ENCODE measurements at places on chromosomes 3 and 15. TPM values are rescaled to one million over a fixed set of nuclear protein-coding genes. Genes with fewer than 3 reads are reported as not detected.
A peak's percentile ranks its signal among the peaks of the same experiment; 100 is the strongest.

- no peak for DNase-seq
These were observed 11.0 kb upstream of the DPH6 start for GRCh38 chr15:35557012-35557411.

DNA sequence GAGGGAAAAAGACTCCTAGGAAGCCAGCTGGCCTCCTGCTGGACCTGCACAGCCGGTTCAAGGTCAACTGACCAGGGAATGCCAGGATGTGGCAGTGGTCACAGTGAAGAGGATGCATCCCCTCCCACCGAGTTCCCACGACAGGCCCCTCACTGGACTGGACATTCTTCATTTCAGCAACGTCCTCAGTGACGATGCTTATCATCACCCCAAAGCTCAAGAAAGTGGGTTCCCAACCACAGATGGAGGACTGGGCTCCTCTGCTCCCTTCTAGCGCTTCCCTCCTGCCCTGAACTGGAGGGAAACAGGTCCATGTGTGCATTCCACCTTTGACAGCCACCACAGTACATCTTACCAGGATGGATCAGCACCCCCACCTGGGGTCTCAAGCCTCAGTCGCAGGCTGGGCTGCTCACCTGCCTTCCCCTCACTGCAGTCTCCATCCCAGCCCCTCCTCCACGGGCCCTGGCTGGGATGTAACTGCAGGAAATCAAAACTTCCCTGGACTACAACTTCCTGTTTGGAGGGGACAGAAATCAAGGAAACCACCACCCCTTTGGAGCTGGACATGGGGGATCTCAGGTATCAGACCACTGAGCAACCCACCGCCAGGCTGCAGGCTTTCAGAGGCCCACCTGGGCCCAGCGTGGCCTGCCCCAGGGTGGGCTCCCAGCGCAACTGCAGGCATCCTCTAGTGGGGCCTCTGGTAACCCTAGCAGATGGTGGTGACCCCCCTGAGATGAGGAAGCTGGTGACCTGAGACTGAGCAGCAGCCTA lies 7.3 kb downstream of the CALML4 start:
- DNase-seq, result no peak

Gene LMOD3
- not detected for total RNA-seq

Gene SLC24A5
- total RNA-seq, result not detected

DNA sequence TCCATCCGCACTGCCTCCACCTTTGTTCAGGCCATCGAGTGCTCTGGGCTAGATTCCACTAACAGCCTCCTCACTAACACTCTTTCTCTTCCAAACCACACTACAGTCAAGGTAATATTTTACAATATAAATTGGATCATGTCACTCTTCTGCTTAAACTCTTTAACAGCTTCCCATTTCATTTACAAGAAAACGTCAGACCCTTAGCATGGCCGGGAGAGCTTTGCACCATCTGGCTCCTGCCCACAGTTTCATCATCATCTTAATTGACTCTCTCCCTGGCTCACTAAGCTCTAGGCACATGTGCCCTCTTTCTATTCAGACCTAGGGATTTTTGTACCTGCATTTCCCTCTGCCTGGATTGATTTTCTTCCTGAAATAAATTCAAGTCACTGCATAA lies 354.7 kb downstream of the FGF12 start:
- peak; percentile 80 for DNase-seq

Gene MFGE8
- total RNA-seq, result 114 TPM

Data from G401 (cell line).